Activated CD4-positive, alpha-beta T cell treated with anti-CD3 and anti-CD28 coated beads for 1 hour (primary cell): ENCODE measurements at places on chromosomes 6 and 20.

DNA sequence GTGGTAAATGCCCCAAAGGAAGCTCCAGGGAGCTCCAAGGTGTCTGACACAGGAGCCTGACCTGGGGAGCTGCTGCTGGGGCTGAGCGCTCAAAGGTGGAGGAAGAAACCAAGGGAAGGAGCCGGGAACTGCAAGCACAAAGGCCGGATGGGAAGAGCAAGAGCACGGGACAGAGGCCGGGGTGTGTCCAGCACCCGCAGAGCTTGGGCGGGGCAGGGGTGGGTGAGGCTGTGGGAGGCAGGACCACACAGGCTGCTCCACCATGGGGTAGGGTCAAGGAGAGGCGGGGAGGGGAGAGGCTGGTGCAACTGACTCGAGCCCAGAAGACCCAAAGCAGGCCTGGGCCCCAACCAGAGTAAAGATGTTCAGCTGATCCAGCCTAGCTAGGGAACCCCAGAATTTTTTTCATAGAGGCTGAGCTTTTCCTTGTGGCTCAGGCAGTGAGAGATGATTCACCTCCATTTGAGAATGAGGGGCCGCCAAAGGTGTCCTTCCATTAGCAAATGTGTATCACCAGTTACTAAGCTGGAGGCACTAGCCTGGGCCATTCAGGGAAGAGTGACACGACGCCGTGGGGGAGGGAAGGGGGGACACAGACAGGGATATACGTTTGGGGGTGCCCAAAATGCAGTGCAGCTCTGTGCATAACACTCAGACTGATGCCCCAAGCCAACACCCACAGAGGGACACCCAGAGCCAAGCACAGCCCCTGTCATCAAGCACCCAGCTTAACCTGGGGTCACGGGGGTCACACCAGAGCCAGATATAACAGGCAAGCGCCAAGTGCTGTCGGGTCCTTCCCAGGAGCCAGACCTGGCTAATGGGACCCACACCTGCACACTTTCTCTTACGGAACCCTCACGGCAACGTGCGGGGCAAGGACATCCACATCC, 21.3 kb upstream of the TLDC2 start:
- DNase-seq, result no peak

DNA sequence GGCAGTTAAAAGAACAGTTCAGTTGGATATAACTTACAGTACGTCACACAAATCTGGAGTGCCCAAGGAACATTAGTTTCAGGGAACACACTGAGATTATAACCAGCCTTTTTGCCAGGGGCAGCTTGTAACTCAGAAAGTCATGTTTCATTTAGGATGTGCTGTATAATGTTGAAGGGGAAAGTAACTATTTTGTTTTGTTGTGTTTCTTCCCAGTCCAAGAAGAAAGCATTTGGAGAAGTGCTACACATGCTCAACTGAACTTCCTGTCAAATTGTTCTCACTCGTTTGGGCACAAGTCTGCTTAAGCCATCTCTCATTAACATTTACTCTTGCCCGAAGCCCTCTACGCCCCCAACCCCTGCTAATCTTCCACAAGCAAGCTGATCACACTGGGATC, 157.9 kb downstream of the BTBD9 start:
- DNase-seq, result no peak

- DNase-seq, result peak; percentile 32
Measured at GRCh38 chr6:33633462-33634158, 12.5 kb downstream of the ITPR3 start.

GRCh38 chr20:32605167-32605656, 20.1 kb upstream of the NOL4L start:
- DNase-seq, result no peak

DNA sequence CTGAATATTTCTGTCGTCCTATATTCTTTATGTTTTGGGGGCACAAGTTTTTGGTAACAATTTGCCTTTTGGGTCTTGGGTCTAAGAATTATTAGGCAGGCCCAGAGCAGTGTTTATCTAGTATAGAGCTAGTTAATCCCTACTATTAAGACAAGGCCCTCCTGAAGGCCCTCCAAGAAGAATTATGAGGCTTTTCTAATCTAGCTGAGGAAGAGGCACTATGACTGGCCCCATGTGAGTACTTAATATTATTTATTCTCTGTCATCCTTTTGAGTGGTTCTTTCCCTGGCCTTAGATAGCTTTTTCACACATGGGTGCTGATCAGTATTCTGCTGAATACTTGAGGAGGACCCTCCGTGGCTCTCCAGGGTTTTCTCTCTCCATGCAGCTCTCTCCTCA, 25.1 kb downstream of the CHMP4B start:
- no peak for DNase-seq
